Stimulated activated CD4-positive, alpha-beta T cell treated with anti-CD3 and anti-CD28 coated beads, TNF-alpha, amount 100 ng/mL, for 48 hours (primary cell): ENCODE measurements at places on chromosomes 2 and 18.

- no peak for DNase-seq
These were observed 116.7 kb upstream of the MGAT5 start for GRCh38 chr2:134137182-134137611.

- DNase-seq: no peak
These were observed 14.0 kb upstream of the ARID5A start for GRCh38 chr2:96522304-96523203.

DNA sequence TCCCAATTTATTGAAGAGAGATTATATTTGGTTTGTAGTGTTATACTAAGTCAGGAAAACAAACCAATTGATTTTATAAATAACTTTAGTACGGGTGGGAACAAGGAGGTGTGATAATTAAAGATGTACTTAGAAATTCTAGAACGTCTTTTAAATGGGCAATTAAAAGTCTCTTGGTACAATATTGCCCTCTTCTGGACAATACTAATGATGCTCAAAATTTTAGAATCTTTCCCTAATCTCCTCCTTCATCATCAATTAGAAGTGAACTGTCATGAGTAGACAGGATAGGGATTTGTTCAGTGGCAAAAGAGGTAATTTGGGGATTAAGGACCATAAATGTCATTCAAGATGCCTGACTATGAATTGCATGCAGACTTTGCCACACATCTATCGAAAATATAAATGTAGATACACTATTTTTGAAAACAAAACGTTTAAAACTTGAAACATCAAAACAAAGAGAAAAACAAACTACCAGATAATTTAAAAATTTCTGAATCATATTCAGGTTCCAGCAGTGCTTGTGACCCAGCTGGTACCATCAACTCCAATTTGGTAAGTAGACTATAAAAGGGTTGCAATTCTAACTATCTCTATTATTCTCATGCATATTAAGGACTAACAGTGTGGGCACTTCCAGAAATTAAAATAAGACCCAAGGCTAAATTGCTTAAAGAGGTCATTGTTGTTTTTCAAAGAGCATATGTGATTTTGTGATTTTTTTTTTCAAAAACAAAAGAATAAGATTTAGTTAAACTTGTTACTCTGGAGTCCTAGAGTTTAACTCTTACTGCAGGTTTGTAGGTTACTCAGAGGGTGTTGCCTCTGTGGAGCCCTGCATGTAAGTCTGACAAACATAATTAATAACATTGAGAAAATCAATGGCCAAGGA, 123.5 kb downstream of the LAMA3 start:
- no peak for DNase-seq

- no peak for DNase-seq
These were observed 33.0 kb upstream of the BOD1L2 start for GRCh38 chr18:57113799-57114420.

GRCh38 chr2:47720036-47720435, 62.9 kb upstream of the MSH6 start:
- no peak for DNase-seq

DNA sequence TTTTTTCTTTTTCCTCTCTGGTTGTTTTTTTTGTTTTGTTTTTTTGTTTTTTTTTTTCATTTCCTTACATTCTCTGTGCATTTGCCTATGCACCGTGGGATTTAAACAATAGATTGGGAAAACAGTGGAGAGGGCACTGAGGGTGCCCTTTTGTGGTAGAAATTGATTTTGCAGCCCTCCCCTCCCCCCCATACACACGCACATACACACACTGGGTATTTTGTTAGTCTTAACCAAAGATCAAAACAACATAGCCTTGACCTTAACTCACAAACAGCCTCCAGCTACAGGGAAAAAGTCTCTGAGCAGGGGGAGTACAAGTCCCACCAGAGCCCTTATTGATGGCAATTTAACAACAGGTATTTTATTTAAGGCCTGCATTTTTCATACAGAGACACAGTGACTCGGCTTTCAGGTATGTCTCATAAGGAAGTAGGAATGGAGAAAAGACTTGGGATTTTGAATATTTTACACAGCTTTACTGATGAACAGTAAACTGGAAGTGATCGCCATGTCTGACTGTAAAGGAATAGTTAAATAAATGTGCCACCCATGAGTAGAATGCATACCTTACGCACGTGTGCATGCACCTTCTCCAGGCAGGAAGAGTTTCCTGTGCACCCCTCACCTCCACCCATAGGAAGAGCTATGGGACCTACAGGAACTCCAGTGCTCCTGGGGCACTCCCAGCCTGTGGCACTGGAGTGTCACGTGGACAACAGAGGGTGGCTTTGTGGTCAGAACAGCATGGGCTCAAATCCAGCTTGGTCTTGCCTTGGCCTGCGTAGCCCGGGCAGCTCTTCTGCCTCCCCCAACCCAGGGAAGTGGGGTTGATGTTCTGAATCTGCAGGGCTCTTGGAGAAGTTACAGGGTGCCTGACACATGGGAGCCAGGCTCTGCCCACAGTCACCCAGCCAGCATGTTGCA, 266.4 kb downstream of the ANAPC1 start:
- no peak for DNase-seq

- no peak for DNase-seq
These were observed 158.6 kb downstream of the HNMT start for GRCh38 chr2:138122891-138123290.

- DNase-seq: no peak
These were observed 111.9 kb downstream of the HAUS1 start for GRCh38 chr18:46215902-46216723.
